Fibroblast of skin of left biceps (primary cell): ENCODE measurements at places on chromosomes 5 and 9.

- DNase-seq = no peak
Measured at GRCh38 chr9:19770973-19771372, 17.9 kb downstream of the SLC24A2 start.

GRCh38 chr5:135883441-135883840 lies 12.2 kb downstream of the IL9 start:
- DNase-seq = no peak

DNA sequence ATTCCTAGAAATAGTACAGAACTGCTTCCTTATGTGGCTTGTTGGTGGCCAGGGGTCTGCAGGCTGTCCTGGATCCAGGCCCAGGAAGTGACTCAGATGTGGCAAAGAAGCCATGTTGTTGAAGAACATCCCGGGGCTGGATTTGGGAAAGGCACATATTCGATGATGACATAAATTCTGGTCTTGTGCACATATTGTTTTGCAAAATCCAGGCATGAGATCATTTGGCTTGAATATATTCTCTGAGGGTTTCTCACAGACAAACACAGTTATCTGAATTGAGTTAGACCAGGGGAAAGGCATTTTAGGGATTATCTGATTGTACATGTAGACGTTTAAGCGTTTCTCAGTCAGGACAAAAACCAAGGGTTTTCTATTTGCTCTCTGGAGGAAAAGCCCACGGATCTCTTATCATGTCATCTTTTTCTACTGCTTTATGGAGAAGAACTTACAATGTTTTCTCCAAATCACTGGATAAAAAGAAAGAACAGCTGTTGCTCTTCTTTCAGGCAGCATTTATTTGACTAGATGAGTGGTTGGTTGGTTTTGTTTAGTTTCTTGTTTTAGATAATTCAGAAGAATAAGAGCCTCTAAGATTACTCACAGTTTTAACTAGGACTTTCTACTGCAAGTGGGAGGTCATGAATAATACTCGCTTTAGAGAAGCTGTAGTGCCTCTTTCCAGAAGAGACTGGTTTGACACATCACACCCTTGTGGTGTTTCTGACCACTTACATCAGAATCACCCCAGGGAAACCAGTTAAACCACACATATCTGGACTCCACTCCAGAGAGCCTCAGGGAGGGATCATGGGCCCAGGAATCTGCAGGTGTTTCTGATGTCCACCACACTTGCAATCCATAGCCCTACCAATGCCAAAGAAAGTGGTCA lies 29.5 kb upstream of the LHFPL2 start:
- peak; percentile 94 for DNase-seq

- DNase-seq = no peak
Measured at GRCh38 chr5:168125445-168126199, 165.8 kb upstream of the WWC1 start.

GRCh38 chr9:127489471-127490115 lies 38.3 kb downstream of the LRSAM1 start:
- DNase-seq = no peak

GRCh38 chr9:135516132-135516860 lies 4.9 kb upstream of the LCN1 start:
- DNase-seq = no peak

DNA sequence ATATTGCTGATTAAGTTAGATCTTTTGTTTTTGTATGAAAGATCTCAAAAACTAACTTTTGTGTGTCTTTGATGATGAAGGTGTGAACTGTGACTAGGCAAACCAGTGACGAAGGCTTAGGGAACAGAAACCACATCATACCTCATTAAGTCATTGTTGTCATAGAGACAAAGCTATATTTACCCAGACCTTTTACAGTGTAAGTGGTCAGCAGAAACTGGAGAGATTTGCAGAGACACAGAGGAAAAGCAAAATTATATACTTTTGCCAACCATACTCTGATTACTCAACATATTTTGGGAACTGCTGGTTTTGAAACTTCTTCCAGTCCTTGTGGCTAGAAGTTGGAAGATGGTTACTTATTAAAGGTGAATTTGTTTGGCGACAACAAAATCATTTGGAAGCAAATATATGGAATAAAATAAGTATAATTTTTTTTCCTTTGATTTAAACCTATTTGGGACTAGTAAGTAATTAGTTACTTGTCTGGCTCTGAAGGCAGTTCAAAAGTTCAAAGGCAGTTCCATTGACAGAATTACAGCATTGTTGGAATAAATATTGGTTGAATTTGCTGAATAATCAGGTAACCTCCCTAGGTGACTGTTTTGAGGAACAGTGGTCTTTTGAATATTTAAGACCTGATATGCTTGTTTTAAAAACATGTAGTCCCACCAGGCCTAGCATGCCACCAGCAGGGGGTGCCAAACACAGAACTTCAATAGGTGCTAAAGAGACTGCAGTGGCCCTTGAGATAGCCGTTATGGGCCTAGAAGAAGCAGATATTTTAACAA lies 103.8 kb downstream of the RPS23 start:
- DNase-seq = no peak

GRCh38 chr5:11075035-11075805 lies 314.2 kb upstream of the DAP start:
- DNase-seq = no peak

DNA sequence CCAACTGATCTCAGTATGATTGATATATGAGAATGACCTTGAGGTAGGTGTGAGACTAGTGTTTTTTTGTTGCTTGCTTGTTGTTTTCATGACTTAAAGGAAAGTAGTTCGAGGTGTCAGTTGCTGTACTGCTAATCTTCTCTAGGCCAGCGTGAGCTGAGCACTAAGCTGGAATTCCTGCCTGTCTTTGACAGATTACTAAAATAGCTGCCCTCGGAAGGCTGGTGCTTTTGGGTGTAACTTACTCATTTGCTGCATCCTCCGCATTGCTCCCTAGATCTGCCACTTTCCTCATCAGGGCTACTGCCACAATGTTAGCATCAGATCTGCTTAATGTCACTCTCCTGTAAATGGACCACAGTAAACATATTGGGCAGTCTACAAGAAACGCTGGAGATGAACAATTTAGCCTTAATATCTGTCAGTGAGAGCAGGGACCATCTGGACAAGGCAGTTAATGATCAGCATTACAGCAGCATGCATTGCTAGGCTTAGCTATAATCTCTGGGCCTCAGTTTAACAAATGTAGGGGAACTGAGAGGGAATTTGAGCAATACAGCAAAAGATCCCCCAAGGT lies 106.6 kb upstream of the CDH6 start:
- DNase-seq = no peak

DNA sequence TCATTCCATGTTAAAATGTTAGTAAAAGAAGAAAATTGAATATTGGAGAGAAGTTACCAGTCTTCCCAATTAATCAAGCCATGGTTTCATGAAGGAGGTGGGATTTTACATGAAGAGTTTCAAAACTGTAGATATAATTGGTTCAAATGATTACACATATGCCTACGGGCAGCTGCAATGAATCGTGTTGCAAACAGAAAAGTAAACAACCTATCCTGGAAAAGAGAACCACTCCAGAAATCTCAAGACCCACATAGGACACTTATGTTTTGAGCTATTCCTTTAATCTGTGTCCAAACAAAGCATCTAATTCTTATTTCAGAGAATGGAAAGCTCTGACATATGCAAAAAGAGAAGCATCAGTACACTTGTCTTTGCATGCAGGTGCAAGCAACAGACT lies 340.2 kb downstream of the NDUFS4 start:
- no peak for DNase-seq
